Sigmoid colon (tissue), 7 donors: ENCODE measurements at places on chromosomes 6 and 20.

DNA sequence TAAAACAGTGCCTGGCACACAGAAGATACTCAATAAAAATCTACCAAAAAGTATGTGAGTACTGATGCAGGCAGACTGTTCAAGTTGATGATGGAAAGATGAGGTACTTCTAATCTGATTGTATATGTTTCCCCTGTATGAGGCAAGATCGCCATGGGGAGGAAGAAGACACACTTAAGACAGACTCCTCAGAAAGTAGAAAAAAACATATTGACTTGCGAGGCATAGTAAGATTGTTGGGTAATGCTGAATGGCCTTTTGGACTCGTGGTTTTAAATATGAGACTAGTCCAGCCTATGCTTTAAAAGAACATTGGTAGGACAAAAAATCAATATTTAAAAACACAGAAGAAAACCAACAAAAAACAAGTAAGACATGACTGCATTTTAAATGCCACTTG, 72.6 kb downstream of the SHPRH start:
- no peak for DNase-seq

GRCh38 chr6:35086282-35086632, 54.9 kb downstream of the TCP11 start:
- DNase-seq = no peak

DNA sequence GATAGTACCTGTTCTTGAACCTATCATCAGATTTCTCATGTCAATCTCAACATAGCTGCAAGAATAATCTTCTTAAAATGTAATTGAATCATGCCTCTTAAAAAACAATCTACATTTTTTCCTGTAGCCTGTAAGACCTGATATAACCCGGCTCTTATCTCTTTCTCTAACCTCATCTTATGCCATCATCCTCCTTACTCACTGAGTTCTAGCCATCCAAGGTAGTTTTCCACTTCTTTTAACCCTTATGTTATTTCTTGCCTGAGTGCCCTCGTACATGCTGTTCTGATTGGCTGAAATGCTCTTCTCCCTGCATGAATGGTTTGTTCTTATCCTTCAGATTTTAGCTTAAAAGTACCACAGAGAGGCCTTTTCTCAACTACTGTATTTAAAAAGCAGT, 16.4 kb downstream of the SLC17A5 start:
- DNase-seq = no peak

- no peak for DNase-seq
Observed at GRCh38 chr6:41098366-41098765, 25.6 kb downstream of the NFYA start.

DNA sequence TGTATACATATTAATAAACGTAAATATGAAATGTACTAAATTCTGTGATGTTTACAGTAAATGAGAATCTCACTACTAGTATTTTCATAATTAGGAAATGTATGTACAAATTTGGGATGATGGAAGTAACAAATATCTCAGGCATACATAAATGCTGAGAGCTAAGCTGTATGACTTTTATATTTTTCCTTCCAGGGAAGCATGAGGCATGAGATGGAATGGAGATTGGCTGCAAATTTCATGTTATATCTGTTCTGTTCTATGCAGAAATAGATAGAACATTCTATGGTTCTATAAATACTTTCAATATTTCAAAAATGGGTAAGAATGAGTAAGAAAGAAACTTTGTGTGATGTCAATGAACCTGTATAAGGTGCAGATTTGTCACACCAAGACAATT, 335.2 kb downstream of the KHDRBS2 start:
- DNase-seq = no peak

GRCh38 chr6:47733879-47734558, 35.6 kb downstream of the ADGRF4 start:
- DNase-seq = no peak

DNA sequence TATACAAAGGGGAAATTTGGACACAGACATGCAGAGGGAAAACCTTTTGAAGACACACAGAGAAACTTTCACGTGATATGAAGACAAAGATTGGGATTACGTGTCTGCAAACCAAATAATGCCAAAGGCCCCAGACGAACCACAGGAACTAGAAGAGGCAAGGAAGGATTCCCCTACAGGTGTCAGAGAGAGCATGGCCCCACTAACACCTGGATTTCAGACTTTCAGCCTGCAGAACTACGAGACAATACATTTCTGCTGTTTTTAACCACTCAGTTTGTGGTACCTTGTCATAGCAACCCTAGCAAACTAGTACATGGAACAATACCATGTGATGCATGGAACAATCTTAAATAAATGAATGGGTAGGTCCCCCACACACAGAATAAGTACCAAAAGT, 341.0 kb downstream of the HDGFL1 start:
- DNase-seq = no peak

DNA sequence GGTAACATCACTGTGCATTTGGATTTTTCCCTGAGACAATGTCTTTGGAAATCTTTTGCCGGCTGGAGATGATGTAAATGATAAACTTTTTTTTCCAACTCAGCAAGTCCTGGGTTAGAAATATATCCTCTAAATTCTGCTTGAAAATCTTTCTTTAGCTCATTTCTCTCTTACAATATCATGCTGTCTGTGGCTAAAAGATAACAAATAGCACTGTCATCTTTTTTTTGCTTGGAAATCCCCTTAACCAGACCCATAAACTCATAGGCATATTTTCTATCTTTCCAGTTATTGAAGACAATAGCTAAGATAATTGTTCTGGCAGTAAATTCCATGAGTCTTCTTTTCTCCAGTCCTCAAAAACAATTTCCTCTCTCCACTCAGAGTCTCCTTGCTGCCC, 481.5 kb downstream of the NKAIN2 start:
- no peak for DNase-seq

- DNase-seq = no peak
Observed at GRCh38 chr20:59737073-59737666, 132.8 kb downstream of the PHACTR3 start.

GRCh38 chr6:90178384-90178855, 118.2 kb downstream of the BACH2 start:
- no peak for DNase-seq

DNA sequence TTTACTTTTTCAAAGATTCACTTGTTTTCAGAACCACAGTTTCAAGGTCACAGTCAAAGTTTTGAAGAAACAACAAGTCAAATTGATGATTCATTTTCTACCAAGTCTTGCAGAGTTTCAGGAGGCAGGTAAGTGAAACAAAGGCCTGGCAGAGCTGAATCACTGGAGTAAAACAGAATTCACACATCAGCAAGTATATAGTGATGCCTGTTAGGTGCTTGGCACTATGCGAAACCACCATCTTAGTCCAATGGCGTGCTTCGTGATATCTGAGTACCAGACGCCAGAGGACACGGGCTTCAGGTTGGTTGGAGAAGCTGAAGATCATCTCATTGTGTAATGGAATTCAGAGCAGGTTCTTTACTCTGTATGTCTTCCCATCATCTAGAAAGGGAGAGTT, 75.9 kb downstream of the RTN4IP1 start:
- no peak for DNase-seq

DNA sequence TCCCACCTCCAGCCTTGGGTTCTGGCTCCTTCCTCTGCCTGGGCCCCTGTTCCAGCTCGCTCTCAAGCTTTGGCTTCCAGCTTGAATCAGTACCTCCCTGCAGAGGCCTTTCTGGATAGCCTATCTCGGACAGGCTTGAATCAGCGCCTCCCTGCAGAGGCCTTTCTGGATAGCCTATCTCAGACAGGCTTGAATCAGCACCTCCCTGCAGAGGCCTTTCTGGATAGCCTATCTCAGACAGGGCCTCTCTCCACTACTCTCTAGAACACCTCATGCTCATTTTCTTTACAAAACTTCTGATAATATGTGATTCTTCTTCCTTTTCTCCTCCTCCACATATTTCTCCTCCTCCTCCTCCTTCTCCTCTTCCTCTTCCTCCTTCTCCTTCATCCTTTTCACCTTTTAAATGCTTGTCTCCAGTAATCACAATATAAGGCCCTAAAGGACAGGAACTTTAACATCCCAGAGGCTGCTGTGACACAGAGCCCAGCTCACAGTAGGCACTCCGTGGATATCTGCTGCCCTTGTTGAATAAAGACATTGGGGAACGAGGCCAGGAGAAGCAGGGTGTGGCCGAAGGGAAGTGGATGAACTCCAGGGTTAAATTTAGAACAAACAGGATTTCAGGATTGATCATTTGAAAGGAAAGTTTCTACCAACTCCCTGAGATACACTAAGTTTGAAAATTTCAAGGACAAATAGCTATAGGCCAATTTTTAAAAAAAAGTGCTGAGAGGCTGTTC, 9.3 kb upstream of the RPS6KA2 start:
- no peak for DNase-seq

DNA sequence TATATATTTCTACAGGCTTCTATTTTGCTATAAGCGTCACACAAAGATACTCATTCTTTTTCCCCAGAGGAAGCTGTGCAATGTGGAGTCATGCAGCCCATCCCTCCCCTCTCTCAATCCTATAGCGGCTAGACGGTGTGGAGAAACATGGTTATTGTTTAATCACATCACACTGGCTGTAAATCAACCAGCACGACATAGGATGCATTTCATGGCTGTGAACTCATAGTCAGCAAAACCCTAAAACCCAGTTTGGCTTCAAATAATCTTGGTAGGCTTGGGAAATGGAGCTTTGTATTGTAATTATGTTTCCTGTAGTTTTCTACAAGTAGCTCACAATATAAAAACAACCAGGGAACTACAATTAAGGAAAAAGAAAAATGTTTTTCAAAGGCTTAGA, 16.8 kb downstream of the FOXC1 start:
- DNase-seq = no peak

DNA sequence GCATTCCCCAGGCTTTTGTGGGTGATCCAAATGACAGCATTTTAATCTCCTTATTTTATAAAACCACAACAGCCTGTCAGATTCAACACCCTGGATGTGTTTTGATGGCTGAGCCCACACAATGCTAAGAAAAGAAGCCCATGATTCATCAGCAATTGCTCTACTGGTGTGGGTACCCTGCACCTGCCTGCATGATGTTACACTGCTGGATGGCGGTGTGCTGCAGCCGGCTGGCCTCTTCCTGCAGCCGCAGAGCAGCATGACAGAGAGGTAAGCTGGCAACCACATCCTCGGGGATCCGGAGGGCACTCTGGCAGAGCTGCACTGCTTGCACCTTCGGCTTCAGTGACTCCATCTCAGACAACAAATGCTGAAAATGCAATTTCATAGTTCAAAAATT, 327.5 kb downstream of the SYNE1 start:
- DNase-seq = no peak

- DNase-seq = no peak
Observed at GRCh38 chr20:64222291-64222735, 33.2 kb upstream of the PCMTD2 start.

- no peak for DNase-seq
Observed at GRCh38 chr6:98380589-98380988, 453.8 kb upstream of the POU3F2 start.

GRCh38 chr20:60024245-60024644, 66.0 kb downstream of the CDH26 start:
- no peak for DNase-seq

GRCh38 chr20:53900380-53900999, 169.9 kb downstream of the BCAS1 start:
- DNase-seq = no peak

GRCh38 chr20:35838205-35838604, 66.4 kb downstream of the PHF20 start:
- DNase-seq = no peak
